Astrocyte (in vitro differentiated cells and primary cell): ENCODE measurements at places on chromosomes 4 and X.
A peak's percentile ranks its signal among the peaks of the same experiment; 100 is the strongest.

DNA sequence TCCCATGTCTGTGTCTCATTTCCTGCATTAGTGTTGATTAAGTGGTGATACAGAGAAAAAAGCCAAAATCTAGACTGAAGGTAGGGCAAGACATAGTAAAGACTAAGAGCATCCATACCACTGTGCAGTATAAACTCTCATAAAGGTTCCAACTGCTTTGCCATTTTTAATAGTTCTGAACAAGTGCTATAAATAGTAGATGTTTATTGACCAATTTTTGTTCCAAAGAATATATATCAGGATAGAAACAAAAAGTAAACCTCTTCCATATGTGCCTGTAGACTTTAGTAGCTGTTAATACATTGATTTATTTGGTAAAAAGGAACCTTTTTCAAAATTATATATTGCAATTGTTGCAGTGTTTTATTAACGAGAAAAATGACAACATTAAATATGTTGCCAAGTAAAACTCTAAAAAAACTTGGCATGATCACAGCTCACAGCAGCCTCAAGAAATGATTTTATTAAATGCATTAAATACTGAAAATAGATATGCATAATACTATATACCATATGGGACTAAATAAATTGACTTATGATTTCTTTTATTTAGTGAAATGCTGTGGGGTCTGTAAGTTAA is 22.3 kb upstream of the AASDH start:
- no peak for DNase-seq

GRCh38 chr4:127214016-127214415 is 418.7 kb upstream of the INTU start:
- DNase-seq, result peak; percentile 16

DNA sequence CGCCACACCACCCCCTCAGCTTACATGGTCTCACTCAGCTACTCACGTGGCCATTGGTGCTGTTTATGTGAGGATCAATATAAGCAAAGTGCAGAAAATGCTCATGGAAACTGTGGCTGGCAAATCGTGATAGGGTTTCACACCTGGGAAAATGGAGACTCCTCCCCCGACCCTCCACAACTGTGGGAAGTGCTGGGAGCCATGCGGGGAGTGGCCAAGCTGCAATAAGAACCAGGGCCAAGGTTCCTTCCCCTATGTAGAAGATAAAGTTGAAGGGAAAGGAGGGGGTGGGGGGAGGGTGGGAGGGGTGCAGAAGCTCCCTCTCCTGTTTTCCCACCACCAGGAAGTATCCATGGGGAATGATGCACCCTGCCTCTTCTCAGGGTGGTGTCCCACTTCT is 145.5 kb upstream of the MAMLD1 start:
- no peak for DNase-seq

GRCh38 chr4:40546506-40546905 is 83.2 kb downstream of the RBM47 start:
- no peak for DNase-seq
